ENCODE measurements at places on chromosomes 2 and 18.

- DNase-seq = no peak
Observed at GRCh38 chr2:190308031-190308430, 11.6 kb downstream of the HIBCH start.

DNA sequence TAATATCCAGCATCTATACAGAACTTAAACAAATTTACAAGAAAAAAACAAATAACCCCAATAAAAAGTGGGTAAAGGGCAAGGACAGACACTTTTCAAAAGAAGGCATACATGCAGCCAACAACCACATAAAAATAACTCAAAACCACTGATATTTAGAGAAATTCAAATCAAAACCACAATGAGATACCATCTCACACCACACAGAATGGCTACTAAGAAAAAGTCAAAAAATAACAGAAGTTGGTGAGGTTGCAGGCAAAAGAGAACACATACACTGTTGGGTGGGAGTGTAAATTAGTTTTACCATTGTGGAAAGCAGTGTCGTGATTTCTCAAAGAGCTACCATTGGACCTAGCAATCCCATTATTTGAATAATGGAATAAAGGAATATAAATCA is 1973.9 kb upstream of the LRRTM1 start:
- no peak for DNase-seq

- DNase-seq = no peak
Observed at GRCh38 chr18:49041435-49042245, 90.9 kb upstream of the SMAD7 start.

- DNase-seq = no peak
Observed at GRCh38 chr2:241300000-241300399, 15.5 kb downstream of the HDLBP start.

DNA sequence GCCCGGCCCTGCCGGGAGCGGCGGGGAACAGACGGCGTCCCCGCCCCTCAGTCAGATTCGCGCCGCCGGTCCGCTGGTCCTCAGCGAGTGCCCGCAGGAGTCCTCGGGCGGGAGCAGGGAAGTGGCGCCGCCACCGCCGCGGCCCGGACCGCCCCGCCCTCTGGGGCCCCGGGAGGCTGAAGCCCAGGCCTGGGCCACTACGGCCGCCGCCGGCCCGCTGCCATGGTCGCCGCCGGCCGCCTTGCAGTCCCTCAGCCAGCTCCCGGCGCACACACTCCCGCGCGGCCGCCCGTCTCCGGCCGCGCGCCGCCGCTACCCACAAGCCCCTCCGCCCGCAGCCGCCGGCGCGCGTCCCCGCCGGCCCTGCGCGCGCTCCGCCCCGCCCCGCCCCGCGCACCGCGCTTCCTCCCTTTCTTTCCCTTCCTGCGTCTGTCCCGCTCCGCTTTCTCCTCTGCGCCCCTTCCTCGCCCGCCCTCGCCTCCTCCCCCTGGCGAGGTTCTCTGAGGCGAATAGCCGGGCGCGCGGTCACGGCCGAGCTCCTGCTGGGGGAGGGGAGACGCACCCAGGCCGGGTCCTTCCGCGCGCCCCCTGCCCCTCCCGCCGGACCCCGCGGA is at the start of gene ROCK2:
Gene ROCK2, minus strand, starts transcription at position 295 of the 614 bp plus-strand sequence. CDS start 500 bp downstream, outside the sequence.
- peak; percentile 91 for DNase-seq

DNA sequence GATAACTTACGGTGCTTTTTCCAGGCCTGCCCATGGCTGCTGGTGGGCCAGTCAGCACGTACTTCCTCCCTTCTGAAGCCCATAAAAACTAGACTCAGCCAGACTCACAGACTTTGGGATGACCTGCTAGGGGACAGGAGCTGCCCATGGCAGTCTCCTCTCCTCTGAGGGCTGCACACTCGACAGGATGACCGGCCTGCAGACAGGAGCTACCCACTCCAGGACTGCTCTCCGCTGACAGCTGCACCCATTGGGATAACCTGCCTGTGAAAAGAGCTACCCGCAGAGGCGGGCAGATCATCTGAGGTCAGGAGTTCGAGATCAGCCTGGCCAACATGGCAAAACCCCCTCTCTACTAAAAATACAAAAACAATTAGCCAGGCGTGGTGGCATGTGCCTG is 75.4 kb downstream of the EPB41L3 start:
- no peak for DNase-seq

DNA sequence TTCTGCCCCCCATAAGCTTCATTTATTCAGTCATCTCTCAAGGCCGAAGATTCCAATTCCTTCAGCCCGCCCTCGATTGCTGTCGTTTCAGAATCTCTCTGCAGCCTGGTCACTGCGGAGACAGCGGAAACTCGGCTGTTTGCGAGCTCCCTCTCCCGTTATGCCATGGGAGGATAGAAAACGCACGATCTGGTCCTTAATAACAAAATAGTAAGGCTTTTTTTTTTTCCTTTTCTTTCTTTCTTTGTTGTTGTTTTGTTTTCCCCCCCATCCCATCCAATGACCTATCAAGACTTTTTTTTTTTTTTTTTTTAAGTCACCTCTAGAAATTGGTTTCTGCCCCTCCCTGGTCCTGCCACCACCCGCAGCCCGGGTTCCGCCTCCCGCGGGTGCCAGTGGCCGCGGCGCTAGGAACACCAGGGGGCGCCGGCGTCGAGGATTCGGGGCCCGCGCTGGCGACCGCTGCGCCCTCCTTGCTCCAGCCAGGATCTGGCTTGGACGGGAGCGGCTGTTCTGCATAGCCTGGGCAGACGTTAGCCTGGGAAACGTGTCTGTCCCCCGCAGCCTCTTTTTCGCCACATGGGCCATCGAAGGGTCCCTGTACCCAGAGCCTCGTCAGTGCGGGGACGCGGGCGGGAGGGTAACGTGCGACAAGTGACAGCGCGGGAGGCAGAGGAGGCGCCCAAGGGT is 10.1 kb downstream of the CPLX4 start:
- DNase-seq = peak; percentile 80

DNA sequence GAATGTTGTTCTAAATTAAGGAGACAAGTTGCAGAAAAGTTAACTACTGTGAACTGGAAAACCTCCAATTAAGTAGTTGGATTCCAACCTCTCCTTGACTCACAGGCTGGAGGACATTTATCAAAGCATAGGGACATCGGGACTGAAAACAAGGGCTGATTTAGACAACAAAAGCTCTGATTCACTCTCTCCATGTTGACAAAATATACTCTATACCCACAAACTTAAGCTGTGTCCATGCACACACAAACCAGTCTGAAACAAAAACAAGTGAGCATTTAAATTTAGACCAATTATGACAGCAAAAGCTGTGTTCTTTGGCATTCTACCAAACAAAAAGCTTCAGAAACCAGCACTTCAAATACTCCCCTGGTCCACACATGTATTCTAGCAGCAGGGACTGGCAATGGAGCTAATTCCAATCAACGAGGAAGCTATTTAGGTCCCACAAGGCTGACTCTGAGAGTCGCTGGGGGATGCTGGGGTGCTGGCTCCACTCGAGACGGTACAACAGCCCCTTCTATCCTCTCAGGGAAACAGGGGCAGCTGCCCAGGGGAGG is 71.4 kb downstream of the NXPH2 start:
- DNase-seq = no peak

DNA sequence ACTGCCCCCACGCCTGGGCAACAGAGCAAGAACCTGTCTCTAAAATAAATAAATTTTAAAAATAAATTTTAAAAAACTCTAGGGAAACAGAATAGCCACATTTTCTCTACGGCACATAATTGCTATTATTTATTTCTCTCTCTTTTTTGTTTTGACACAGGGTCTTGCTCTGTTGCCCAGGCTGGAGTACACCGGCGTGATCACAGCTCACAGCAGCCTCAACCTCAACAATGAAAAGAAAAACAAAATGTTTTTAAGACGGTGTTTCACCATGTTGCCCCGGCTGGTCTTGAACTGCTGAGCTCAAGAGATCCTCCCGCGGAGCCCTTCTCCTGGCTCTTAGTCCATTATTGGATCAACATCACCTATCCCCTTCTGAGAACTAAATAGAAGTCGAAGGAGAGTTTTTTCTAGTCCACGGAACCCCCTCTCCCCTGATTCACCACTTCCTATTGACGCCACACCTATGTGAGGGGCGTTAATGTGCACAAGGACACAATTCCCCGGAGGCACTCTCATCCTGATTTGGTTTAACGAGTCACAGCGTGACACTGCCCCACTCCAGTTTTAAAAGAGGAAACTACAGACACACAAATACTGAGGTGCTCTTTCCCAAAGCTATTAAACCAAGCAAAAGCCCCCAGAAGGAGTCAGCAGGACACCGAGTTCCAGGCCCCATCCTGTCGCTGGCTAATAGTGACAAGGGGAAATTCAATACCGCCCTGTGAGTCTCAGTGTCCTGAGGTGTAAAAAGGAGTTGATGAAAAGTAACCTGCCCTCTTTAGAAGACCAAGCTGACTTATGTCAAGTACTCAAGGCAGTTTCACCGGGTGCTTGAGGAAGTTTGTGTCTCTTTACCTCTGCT is 1.1 kb downstream of the NPC1 start:
- no peak for DNase-seq

DNA sequence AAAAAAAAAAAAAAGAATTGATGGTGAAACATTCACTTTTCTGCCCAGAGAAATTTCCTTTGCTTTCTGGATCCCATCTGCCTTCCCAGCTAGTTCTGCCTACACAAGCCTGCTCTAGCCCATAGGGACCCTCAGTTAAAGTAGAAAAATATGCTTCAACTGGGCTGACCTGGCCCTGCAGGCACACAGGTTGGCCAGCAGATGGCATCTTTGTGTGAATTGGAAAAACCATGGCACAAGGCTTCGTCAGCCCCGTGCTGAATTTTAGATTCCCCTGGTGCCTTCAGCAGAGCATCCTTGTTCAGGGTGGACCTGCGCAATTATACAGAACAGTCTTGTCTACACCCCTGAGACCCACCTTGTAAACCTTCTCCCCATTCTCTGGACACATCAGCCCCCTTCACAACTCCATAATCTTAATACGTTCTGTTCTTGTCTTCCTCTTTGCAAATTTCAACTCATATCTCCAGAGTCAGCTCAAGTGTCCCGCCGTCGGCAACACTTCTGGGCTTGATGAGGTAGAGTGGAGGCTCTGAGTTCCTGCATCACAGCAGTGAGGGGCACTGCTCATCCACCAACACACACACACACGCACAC is 114.5 kb downstream of the INSIG2 start:
- DNase-seq = peak; percentile 53

GRCh38 chr2:5794012-5794411 is 101.8 kb downstream of the SOX11 start:
- no peak for DNase-seq

GRCh38 chr2:120477198-120477597 is 131.3 kb downstream of the INHBB start:
- no peak for DNase-seq

Data from lower lobe of right lung (tissue), 2 donors.